Smooth muscle cell of trachea (primary cell): ENCODE measurements at places on chromosomes 1 and 21. TPM values are rescaled to one million over a fixed set of nuclear protein-coding genes. Genes with fewer than 3 reads are reported as not detected.

The ADAMTS5 gene
- total RNA-seq: 8.3 and 9.3 TPM in 2 replicates

The LCE3E gene
- not detected in 2 replicates for total RNA-seq

The GFI1 gene
- 0.15 TPM in 1 of 2 replicates, not detected in the other for total RNA-seq

The TSSK3 gene
- 1.0 and 1.3 TPM in 2 replicates for total RNA-seq

The HRNR gene
- total RNA-seq: not detected in 2 replicates

The BARHL2 gene
- not detected in 2 replicates for total RNA-seq

The DIO1 gene
- under 0.01 TPM in 1 of 2 replicates, not detected in the other for total RNA-seq

The PRRC2C gene
- total RNA-seq: 51.4 and 60.9 TPM in 2 replicates

The CLCA2 gene
- total RNA-seq: 2.9 and 11.2 TPM in 2 replicates

The FCRL5 gene
- not detected in 2 replicates for total RNA-seq

The IFI44 gene
- 22.3 and 31.1 TPM in 2 replicates for total RNA-seq
